COLO829 (cell line): ENCODE measurements at places on chromosomes 16 and 17.

DNA sequence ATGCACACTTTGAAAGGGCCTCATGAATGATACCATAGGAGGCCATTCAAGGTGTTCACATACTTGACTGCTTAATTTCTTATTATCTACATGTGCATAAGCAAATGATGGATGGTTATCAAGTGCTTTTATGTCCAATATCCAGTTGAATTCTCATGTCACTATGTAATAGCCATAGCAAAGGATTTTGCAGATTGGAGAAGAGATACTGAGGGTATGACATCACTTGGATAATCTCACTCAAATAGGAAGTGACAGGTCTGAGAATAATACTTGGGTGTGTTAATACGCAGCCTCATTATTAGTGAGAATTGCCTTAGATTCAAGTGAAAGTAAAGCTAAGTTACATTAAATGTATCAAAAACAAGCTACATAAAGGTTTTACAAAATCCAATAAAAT lies 1208.6 kb downstream of the CDH11 start:
- no peak for DNase-seq

DNA sequence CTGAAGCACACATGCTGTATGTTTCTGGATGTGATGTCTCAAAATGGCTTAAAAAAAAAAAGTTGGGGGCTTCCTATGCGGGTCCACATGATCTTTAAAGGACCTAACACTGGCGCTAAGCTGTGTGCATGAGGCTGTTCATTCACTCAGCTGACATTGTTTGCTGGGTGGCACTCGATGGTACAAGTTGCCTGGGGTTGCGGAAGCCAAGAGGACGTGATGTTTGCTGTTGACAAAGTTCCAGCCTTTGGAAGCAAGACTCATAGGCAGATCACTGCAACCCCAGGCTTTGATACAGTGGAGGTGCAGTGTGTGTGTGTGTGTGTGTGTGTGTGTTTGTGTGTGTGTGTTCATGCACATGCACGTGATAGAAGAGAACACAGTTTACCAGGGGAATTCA lies 29.5 kb upstream of the DNAI2 start:
- DNase-seq, result no peak

- DNase-seq, result no peak
Measured at GRCh38 chr17:1076299-1076981, 79.5 kb downstream of the TIMM22 start.

- DNase-seq, result no peak
Measured at GRCh38 chr16:10833271-10833670, 14.7 kb upstream of the TVP23A start.

- DNase-seq, result no peak
Measured at GRCh38 chr17:73546770-73547536, 97.3 kb downstream of the SDK2 start.

- DNase-seq, result no peak
Measured at GRCh38 chr17:42852351-42852750, 1.4 kb downstream of the AOC3 start.

DNA sequence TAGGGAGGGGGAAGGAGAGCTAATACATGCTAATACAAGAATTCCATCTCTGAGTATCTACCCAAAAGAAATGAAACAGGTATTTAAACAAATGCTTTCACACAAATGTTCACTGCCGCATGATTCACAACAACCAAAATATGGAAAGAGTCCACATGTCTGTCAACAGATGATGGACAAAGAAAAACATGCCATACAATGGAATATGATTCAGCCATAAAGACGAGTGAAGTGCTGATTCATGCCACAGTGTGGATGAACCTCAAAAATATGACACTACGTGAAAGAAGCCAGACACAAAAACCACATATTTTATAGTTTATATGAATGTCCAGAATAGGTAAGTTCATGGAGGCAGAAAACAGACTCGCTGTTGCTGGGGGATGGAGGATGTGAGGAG lies 321.4 kb downstream of the FOXL1 start:
- DNase-seq, result no peak

DNA sequence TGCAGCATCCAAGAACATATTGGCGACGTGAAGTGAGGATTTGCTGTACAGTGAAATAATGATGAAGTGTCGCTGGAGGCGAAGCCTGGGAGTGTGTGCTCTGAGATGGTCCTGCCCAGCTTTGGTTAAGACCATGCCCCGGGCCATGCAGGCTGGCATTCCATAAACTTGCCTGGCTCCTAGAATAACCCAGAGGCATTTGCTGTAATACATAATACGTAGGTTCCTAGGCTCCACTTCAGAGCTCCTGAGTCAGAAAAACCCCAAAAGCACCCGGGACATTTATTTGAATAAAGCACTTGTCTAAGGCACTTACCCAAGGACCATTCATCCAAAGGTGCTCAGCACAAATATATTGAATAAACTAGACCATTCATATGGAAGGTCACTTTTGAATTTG lies 279.3 kb downstream of the ABCC12 start:
- DNase-seq, result no peak

GRCh38 chr16:22843856-22844255 lies 29.9 kb downstream of the HS3ST2 start:
- DNase-seq, result no peak

- no peak for DNase-seq
Measured at GRCh38 chr17:51184124-51184523, 17.9 kb downstream of the NME2 start.

DNA sequence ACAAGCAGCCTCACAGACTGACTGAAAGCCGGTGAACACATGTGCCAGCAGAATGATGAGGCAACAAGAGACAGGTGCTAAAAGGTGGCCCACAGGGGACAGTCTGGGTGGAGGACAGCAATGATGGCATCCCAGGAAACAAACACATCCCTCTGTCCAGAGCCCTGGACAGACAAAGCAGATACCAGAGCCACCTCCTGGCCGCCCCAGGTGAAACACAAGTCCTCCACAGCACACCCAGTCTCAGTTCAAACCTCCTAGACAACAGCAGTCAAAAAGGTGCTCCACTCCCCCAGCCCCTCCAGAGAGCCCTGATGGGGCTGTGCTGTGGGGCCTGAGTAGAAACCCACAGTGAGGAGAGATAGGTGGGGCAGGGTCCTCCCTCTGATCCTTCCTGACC lies 20.3 kb upstream of the CDH5 start:
- DNase-seq, result no peak

DNA sequence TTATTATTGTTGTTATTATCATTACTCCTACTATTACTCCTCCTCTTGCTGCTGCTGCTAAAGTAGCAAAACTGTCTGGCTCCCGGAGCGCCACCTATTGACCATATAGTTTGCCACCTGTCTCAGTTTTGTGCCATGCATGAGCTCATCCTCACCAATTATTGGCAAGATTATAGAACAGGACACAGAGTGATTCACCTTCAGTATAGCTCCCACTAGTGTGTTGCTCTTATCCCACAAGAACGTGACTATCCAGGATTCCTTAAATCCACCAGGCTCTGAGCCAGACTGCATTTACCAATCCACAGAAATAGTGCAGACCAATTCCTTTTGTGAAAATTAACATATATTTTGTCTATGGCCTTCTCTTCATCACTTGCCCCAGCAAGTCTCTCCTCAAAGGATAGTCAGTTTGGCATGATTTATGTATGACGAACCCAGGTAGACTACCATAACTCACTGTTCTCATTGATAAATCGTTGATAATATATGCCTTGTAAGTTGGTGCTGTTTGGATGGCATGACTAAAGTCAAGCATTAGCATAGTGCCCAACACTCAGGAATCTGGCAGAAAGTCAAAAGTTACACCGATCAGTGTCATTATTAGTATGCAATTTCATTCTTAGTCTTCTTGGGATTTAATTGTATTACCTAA lies 405.5 kb upstream of the HSBP1 start:
- no peak for DNase-seq

DNA sequence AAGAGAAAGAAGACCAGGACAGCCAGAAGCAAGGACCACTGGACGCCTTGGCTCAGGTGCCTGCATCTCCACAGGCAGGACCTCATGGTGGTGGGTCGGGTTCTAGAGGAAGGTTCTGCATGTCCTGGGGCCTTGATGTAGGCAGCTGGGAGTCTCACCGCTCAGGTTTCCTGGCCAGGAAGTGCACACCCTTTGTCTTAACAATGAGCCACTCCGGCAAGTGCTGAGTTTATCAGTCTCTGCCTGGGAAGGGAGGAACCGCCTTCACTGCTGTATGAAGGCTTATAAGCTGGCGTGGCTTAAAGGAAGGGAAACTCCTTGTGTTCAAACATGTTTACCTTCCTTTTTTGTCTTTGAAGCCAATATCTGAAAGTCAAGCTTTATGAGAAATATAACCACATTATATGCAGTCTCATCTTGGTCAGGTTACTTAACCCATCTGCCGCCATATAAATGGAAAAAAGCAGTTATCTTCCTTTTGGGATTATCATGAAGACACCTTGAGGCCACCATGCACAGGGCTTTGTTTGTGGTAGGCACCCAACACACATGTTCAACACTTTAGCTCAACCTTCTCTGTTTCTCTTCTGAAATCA lies at the start of gene ST6GALNAC1:
TSS of gene ST6GALNAC1 (minus strand) at position 205 of the 596 bp plus-strand sequence. CDS start at position 86, 119 bp downstream.
- DNase-seq, result no peak

DNA sequence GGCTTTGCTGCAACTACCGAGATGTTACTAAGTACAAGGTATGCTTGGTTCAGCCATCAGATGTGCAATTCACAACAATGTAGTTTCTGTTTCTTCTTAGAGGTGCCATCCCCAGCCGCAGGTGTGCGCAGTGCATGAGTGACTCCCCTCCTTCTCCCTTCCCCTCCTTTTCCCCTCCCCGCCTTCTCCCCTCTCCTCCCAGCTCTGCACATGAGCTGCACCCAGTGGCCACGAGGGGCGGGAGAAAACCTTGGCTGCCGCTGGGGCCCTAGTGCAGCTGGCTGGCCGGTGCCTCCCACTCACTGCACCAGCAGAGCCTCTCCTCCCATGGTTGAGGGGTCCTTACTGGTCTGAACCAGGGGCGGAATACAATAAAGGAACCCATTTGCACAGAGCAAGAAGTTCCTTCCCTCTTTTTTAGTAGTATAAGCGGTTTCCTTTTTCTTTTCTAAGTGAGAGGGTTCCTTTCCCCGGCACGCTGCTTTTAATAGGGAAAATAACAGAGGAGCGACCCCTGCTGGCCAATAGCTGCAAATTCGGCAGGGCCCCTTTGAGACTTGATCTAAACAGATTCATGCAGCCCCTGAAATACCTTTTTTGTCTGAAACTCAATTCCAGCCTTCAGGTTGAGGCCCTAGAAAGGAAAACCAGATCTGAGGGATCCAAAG lies 7.8 kb upstream of the CCL15 start:
- DNase-seq, result no peak

- DNase-seq, result no peak
Measured at GRCh38 chr17:19003543-19004420, 782 bp downstream of the FAM83G start.

DNA sequence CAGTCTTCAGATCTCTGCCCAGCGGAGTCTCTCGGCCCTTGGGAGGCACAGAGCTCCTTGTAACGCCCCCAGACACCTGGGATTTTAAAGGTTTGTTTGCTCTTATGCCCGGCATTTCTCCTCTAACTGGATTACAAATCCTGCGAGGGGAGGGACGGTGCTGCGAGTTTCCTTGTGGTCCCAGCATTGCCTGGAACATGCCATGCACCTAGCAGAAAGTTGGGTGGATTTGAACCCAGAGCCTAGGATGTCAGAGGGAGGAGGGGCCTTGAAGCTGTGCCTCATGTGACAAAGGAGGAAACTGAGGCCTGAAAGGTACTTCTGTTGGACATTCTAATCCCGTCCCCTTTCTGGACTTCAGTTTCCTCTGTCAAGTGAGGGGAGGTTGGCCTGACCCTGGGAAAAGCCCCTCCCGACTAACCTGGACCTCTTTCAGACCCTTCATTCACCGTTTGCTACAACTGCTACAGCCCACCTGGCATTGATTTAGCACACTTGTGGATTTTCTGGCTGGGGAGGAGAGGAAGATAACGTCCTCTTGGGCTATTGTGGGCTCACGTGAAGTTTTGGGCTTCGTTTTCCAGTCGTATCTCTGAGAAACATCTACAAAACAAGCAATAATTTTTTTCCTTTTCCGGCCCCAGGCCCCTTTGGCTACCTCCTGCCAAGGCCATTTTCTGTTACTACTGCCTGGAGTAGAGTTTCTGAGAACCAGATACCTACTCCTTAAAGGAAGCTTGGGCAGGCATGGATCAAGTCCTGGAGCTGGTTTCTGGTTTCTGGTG lies 30.9 kb downstream of the MRC2 start:
- no peak for DNase-seq

- DNase-seq, result no peak
Measured at GRCh38 chr16:86571530-86571915, 4.9 kb downstream of the FOXC2 start.

DNA sequence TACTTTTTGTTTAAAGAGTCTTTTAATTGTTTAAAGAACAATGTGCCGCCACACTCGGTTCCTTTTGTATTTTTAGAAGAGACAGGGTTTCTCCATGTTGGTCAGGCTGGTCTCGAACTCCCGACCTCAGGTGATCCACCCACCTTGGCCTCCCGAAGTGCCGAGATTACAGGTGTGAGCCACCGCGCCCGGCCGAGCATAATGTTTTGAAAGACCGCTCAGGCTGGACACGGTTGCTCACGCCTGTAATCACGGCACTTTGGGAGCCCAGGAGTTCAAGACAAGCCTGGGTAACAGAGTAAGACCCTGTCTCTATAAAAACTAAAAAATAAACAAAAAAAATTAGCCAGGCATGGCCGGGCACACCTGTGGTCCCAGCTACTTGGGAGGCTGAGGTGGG lies 59.8 kb downstream of the RNF213 start:
- DNase-seq, result no peak

GRCh38 chr17:13557077-13557476 lies 44.7 kb downstream of the HS3ST3A1 start:
- DNase-seq, result no peak

- no peak for DNase-seq
Measured at GRCh38 chr17:48841395-48841831, 10.6 kb downstream of the CALCOCO2 start.

GRCh38 chr16:20903899-20904506 lies 3.4 kb downstream of the LYRM1 start:
- no peak for DNase-seq

DNA sequence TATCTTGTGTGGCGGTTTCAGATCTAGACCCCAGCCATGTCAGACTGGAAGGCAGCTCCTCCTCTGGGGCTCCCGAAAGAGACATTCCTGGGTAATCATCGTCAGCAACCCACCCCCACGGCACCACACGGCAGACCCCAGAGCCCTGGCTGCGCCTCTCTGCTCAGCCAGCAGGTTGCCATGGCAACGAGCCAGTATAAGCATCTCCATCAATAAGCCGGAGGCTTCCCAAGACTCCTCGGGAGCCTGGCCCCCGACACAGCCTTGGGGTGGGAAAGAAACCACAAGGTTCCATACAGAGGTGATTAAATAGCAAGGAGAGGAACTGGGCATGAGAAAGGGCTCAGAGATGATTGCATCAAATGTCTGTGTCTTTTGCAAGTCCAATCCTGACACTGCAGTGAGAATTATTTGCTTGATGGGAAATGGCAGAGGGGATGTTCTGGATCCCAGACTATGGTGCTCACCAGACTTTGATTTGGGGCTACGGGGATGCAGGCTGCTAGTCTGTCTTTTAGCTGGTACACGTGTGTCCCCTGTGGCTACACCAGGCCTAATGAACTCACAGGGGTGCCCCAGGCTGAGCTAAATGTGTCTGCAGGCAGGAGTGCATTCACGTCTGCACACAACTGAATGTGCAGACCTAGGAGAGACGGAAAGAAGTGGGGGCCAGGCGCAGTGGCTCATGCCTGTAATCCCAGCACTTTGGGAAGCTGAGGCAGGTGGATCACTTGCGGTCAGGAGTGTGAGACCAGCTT lies 320.5 kb upstream of the TNRC6C start:
- no peak for DNase-seq

- DNase-seq, result no peak
Measured at GRCh38 chr16:14100825-14101224, 29.7 kb downstream of the MRTFB start.

- DNase-seq, result no peak
Measured at GRCh38 chr16:49617016-49617629, 238.8 kb downstream of the ZNF423 start.
